ENCODE measurements at places on chromosomes 3 and 15. TPM values are rescaled to one million over a fixed set of nuclear protein-coding genes. Genes with fewer than 3 reads are reported as not detected.

The COL6A6 gene
- 0.71 TPM for polyA plus RNA-seq

DNA sequence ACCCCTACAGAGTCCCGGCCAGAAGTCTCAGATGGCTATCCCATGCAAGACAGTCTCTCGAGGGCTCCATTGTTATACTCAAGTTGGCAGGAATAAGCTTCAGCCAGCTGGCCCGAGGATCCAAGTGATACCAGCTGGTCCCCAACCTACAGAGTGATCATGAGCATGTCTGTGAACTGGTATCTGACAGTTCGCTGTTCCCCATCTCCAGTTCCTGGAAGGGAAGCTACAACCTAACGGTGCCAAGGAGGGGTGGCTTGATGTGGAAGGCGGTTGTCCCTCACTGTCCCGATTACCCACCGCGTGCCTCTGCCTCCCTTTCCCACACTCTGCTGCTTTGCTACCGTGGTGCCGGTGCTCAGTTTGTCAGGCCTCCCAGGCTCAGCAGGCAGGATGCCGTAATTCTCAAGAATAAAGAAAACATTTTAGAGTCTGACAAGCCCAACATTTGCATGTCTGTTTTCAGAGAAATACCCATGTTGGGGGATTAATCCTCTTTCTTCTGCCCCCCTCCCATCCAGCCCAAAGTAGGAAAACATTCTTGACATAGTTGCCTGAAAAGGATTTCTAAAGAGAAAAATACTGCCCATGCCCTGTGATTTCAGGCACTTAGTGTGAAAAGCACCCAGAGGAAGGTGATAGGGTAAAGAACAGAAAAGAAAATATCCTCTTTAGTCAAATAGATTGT is 49.4 kb upstream of the HES1 start:
- DNase-seq = no peak

The MASP1 gene
- 9.3 TPM for polyA plus RNA-seq

The RFC4 gene
- polyA plus RNA-seq = 54.9 TPM

DNA sequence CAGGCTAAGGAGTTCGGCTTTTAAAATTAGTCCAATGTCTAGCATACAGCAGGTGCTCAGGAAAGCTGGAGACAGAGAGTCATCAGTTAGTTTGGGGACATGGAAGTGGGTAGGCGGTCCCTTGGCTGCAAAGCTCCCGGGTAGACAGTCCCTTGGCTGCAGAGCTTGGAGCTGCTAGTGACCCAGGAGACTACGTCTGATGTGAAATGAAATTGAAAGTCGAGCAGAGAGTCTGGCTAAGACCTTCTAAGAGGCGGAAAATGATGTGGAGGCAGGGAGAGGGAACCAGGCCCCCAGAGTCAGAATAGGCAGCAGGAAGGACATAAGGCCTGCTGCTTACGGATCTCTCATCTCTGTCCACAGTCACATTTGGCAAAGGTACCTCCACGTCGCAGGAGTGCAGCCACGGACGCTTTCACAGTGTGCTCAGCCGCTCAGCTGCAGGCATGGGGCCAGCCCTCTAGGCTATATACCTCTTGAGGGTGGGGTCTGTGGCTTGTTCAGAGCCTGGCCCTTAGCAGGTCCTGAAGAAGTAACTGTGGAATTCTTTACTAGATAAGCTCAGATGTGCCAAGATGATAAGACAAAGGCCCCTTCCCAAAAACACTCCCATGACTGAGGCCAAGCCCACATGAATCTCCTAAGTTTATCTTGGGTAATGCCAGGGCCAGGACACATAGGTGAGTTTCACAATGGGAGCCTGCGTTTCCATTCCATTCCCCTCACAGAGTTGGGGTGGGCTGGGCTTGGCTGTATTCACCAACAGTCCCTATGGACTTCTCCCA is 131.7 kb downstream of the XXYLT1 start:
- DNase-seq = no peak

GRCh38 chr3:167453815-167454214 is 20.0 kb downstream of the SERPINI2 start:
- no peak for DNase-seq

The TRIM71 gene
- polyA plus RNA-seq = 7.4 TPM

DNA sequence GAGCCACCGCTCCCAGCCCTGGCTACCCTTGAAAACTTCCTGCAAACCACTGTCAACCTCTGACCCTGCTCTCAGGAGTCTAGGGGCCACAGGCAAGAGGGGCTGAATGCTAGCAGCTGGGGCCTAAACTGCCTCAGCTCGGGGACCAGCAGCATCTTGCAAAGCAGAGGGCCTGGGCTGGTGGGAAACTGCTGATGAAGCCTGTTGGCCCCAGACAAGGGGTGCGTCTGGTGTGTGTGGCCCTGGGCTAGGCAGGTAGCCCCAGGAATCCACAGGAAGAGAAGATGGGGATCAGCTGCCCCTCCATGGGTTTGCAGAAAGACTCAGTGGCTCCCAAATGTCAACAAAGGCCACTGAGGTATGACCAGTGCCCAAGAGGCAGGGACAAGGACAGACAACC is 8.2 kb upstream of the POLG start:
- DNase-seq = no peak

The SLC35G2 gene
- 3.4 TPM for polyA plus RNA-seq

- no peak for DNase-seq
Measured at GRCh38 chr3:114213292-114213626, 24.1 kb downstream of the ZNF80 start.

DNA sequence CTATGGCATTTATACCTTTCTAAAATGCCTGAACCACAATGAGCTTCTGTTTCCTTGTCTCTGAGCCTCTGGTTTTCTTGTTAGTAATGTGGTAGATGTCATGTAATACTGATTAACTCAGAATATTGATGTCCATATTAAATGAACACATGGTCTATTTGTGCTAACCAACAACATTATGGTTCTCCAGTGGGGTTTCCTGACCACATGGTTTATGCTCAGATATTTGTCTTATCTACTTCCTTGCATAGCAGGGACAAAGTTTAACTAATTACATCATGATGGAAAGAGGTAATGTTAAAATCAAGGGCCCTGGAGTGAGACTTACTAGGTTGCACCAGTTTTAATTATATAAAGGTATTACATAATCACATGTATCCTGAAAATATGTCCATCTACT is 62.6 kb upstream of the SCN10A start:
- no peak for DNase-seq

GRCh38 chr3:168186293-168186983 is 90.7 kb upstream of the GOLIM4 start:
- no peak for DNase-seq

GRCh38 chr3:40306336-40306735 is 3.2 kb upstream of the EIF1B start:
- DNase-seq = no peak

DNA sequence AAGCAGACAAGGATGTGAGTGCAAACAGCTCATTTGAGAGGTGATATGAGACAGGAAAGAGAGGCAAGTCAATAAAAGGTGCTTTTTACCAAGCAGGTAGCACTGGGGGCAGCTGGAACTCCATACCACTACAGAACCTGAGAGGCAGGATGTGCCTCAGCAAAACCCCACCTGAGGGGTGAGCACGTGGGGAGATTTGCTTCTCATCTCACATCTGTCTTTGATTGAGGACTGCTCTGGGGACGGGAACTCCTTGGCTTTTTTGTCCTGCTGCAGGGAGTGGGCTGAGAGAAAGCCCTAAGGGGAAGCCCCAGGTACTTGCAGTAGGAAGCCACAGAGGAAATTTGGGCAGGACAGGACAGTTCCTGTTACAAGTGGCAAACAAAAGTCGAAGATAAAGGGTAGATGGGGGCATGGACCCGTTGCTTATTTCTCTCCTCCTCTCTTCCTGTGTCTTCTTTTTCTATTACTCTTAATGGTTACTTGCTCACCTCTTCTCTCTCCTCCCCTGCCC is 27.1 kb downstream of the CFAP161 start:
- DNase-seq = no peak
